ENCODE measurements at places on chromosomes 4 and X. TPM values are rescaled to one million over a fixed set of nuclear protein-coding genes. Genes with fewer than 3 reads are reported as not detected.

The CHRNA9 gene
- total RNA-seq, result 0.42 TPM

The MFSD8 gene
- 47.6 TPM for total RNA-seq

The VEGFD gene
- not detected for total RNA-seq

The XKRX gene
- 1.2 TPM for total RNA-seq

The CITED1 gene
- total RNA-seq, result 0.31 TPM

The IL2 gene
- total RNA-seq, result 1.3 TPM

The NR0B1 gene
- not detected for total RNA-seq

The NWD2 gene
- total RNA-seq, result under 0.01 TPM
